ENCODE measurements at places on chromosomes 12 and 14. TPM values are rescaled to one million over a fixed set of nuclear protein-coding genes. Genes with fewer than 3 reads are reported as not detected.

- H3K4me1 ChIP-seq = no peaks in the 10 kb centered on the region
- no peak for DNase-seq
- peaks cover 90% of the 10 kb centered on the region for H3K36me3 ChIP-seq
These were observed 8.1 kb downstream of the PRKAB1 start for GRCh38 chr12:119676022-119676421.

DNA sequence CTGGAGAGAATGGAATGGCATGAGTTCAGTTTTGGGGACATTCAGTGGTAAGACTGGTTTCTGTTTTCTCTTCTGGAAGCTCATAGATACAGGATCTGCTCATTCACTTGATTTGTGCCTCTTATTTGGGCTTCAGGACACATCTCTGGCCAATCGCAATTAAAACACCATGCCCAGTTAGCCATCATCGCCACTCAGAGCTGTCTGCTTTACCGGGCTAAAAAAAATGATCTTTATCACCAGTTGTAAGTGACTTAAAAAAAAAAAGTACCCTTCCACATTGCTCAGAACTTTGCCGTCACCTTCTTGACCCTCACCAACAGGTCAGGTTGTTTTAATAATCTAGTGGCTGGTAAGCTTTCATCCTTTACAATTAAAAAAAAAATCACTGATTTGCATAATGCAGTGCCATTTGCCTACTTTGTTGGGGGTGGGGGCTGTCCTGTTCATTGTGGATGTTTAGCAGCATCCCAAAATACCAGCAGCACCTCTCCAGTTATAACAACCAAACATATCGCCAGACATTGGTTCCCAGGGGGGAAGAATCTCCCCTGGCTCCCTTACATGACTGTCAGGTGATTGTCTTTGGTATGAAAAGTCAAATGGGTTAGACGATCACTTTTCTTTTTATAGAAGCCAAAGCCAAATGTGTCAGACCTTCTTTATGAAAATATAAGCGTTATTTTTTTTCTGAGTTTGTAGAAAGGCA is 150.1 kb downstream of the PRKCH start:
- peaks cover 10% of the 10 kb centered on the region for H3K4me1 ChIP-seq
- no peak overlapping the region for H3K4me3 ChIP-seq
- H3K36me3 ChIP-seq = no peaks in the 10 kb centered on the region
- no peaks in the 10 kb centered on the region for H3K27me3 ChIP-seq
- no peak overlapping the region for H3K27ac ChIP-seq
- no peak for DNase-seq

GRCh38 chr12:110244372-110244771 is 36.7 kb upstream of the ATP2A2 start:
- H3K27ac ChIP-seq = no peak overlapping the region
- DNase-seq = no peak
- H3K27me3 ChIP-seq = no peaks in the 10 kb centered on the region

GRCh38 chr14:22886500-22887259 is 3.7 kb downstream of the REM2 start:
- peaks cover 3% of the 10 kb centered on the region for H3K27me3 ChIP-seq
- H3K4me1 ChIP-seq = no peaks in the 10 kb centered on the region
- no peaks in the 10 kb centered on the region for H3K36me3 ChIP-seq
- peak; percentile 92 for DNase-seq

- H3K4me3 ChIP-seq = no peak overlapping the region
- no peak for DNase-seq
- H3K27me3 ChIP-seq = no peaks in the 10 kb centered on the region
- no peak overlapping the region for H3K27ac ChIP-seq
These were observed 427.5 kb downstream of the SNAPC1 start for GRCh38 chr14:62189698-62190097.

DNA sequence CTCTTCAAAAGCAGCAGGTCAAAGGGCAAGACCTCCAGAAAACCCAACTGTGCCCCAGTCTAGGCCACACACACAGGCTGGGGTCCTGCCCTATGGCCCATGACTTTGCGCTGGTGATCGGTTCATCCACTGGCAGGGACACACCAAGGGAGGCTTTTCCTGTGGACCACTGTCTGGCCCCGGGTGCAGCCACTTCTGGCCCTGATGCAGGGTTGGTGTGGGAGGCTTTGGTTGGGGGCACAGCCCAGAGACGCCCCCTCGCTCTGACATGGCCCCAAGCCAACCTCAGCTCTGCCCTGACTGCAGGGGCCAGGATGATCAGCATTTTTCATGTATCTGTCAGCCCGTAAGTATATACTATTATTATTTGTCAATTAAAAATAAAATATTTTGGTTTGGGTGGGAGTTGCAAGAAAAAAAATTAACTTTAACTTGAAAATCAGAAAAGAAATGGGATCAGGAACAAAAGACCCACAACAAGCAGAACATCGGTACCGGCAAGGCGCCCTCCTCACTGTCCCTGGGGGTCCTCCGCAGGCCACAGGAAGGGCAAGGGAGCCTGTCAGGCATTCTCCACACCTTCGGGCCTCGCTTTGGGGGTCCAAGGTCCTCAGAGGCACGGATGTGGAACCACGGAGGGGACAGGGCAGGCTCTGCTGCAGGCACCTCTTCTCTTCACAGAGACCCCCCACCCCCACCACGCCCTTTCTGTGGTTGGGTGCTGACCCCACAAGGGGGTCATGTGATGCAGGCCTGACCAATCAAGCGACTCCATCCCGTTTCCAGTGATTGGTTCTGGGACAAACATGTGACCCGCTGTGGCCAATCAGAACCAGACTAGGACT is 181.5 kb upstream of the SFSWAP start:
- DNase-seq = no peak
- H3K4me1 ChIP-seq = no peaks in the 10 kb centered on the region
- H3K4me3 ChIP-seq = no peak overlapping the region
- H3K27me3 ChIP-seq = no peaks in the 10 kb centered on the region
- H3K36me3 ChIP-seq = no peaks in the 10 kb centered on the region

DNA sequence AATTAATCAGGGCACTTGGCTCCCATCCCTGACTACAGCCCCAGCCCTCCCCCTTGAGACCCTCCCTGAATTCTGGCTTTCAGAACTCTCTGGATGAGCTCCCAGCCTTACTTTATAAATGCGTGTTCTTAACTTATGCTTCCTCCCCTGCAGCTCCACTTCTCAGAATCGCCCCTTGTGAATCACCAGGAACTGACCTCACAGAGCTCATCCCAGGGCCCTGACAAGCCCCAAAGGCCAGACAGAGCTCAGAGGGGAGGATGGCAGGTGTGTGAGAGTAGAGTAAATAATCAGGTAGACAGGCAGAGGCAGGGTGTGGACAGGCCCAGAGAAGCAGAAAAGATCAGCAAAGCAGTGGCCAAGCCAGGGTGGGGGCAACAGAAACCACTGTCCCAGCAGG is 68.2 kb upstream of the FOXN3 start:
- no peak overlapping the region for H3K4me3 ChIP-seq
- no peak for DNase-seq
- no peak overlapping the region for H3K27ac ChIP-seq
- H3K36me3 ChIP-seq = peaks cover 6% of the 10 kb centered on the region
- H3K27me3 ChIP-seq = no peaks in the 10 kb centered on the region

DNA sequence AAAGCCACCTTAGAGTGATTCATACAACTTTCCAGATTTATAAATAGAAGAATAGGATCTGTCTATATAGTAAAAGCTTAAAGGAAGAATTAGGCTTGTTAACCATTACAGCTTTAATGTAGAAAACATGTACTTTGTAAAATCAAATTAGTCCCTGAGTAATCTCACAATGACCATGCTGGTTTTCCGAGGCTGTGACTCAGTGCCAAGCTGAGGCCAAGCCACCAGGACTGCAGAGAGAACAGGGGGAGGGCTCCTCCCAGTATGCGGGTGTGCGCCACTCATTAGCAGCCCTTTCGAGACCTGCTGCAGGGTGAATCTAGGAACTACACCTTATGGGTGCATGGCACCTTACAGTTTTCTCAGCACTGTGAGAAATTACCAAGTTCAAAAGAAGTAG is 167.0 kb downstream of the EFCAB11 start:
- H3K36me3 ChIP-seq = no peaks in the 10 kb centered on the region
- H3K4me3 ChIP-seq = no peak overlapping the region
- no peak for DNase-seq

GRCh38 chr12:13566292-13566691 is 369.8 kb downstream of the EMP1 start:
- no peak for DNase-seq
- H3K27ac ChIP-seq = no peak overlapping the region

DNA sequence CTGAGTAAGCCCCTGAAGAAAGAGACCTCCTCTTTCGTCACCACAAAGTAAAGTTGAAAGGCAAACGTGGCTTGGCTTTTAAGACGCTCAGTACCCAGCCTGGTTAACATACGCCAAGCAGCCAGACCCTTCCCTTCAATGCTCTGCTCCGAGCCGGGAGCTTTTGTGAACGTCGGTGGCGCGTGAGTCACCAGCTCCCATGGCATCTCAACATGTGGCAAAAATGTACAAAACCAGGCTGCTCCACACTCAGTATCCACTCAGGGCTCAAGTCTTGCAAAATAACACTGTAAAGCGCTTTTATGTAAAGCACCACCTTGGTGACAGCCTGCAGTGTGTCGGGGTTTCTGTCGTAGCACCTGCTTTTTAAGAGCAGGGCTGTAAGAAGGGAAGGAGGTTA is 89.0 kb downstream of the SETD3 start:
- no peak overlapping the region for H3K4me3 ChIP-seq
- H3K27ac ChIP-seq = no peak overlapping the region
- H3K36me3 ChIP-seq = no peaks in the 10 kb centered on the region
- no peak for DNase-seq
- H3K4me1 ChIP-seq = peaks cover 3% of the 10 kb centered on the region
- no peaks in the 10 kb centered on the region for H3K27me3 ChIP-seq

- no peak overlapping the region for H3K4me3 ChIP-seq
- H3K4me1 ChIP-seq = no peaks in the 10 kb centered on the region
- DNase-seq = no peak
- no peaks in the 10 kb centered on the region for H3K36me3 ChIP-seq
- H3K27ac ChIP-seq = no peak overlapping the region
- H3K27me3 ChIP-seq = no peaks in the 10 kb centered on the region
These were observed 135.3 kb upstream of the SOX5 start for GRCh38 chr12:24084800-24085199.

DNA sequence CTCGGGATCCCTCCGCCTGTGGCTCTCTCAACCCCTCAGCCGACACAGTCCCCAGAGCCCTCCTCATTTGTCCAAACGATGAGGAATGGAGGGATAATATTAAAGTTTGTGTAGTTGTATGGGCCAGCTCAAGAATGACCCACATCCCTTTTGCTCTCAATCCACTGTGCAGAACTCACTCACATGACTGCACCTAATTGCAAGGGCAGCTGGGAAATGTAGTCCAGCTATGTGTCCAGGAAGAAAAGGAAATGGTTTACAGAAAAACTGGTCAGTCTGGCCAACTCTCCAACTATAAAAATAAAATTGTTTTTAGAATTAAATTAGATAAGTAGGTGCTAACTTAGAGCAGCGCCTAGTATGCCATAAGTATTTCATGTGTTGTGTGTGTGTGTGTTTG is 66.6 kb downstream of the GALNT8 start:
- no peak for DNase-seq
- peaks cover 5% of the 10 kb centered on the region for H3K36me3 ChIP-seq
- H3K27me3 ChIP-seq = no peaks in the 10 kb centered on the region
- H3K4me1 ChIP-seq = no peaks in the 10 kb centered on the region

DNA sequence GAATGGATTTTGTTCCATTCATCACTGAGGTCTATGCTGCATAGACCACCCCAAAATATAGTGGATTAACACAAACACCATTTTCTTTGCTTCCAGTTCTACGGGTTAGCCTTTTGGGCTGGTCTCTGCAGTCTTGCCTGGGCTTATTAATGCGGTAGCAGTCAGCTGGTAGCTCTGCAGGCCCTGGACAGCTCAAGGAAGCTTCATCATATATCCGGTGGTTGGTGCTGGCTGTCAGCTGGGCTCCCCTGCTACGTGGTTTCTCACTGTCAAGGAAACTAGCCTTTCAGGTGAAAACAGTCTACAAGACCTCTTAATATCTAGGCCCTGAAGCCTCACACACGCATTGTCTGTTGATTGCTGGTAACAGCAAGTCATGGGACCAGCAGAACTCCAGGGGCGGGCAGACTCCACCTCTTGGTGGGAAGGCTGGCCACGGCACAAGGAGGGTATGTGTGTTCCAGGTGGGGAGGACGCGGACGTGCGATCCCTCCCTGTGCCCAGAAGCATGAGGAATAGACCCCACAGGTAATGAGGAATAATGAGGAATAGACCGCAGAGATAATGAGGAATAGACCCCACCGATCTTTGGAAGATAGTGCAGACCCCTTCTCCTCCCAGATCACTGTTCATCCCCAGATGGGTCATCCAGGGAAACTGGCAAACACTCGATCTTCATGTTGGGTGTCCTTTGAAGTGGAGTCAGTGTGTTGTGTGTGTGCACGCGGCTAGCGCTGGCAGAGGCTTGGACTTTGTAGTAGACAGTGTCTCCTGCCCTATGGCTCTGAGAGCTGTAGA is 13.3 kb downstream of the TSPAN9 start:
- H3K27me3 ChIP-seq = no peaks in the 10 kb centered on the region
- no peak overlapping the region for H3K27ac ChIP-seq
- H3K4me3 ChIP-seq = no peak overlapping the region
- H3K4me1 ChIP-seq = no peaks in the 10 kb centered on the region

DNA sequence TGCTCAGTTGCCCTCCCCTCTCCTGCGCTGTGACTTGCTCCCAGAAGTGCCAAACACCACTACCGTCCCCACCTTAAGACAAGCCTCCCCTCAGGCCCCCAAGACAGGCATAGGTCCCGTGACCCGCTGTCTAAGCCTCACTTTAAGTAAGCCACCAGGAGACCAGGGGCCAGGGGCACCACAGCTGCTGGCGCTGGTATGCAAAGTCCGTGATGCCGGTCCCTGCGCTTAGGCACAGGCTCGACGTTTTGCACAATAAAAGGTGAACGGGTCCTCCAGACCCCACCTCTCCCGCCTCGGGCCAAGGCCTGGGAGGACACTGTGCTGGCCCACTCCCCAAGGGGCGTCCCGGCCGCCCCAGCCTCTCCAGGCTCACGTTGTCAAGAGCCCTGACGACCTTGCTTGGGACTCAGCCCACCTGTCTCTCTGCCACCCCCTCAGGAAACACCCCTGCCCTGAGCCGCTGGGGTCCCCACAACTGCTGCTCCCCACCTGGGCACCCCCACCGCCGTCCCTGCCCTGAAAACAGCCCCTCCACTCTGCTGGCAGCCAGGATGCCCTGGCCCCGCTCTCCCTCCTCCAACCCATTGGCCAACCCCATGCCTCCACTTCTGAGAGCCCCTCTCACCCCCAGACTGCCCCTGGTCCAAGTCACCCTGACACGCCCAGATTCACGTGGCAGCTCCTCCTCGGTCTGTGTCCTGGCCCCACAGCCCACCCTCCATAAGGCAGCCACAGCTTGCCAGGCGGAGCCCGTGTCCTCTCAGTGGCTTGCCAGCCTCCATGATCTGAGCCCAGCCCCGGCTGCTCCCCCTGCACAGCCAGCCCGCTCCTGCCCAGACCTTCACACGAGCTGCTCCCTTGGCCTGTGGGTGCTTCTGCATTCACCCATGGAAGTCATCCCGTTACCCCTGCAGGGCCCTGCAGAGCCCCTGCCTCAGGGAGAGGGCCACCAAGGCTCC is 11.9 kb downstream of the JAG2 start:
- H3K27me3 ChIP-seq = no peaks in the 10 kb centered on the region
- no peak for DNase-seq
- no peak overlapping the region for H3K27ac ChIP-seq
- no peak overlapping the region for H3K4me3 ChIP-seq
- H3K36me3 ChIP-seq = no peaks in the 10 kb centered on the region
- H3K4me1 ChIP-seq = no peaks in the 10 kb centered on the region

The FGF6 gene
- not detected for total RNA-seq

The TMEM229B gene
- total RNA-seq = 0.22 TPM

The TMEM121 gene
- total RNA-seq = 1.0 TPM

The SPTB gene
- 2.3 TPM for total RNA-seq

The SOX5 gene
- 3.1 TPM for total RNA-seq

The VDR gene
- total RNA-seq = 0.70 TPM

The CRACR2A gene
- total RNA-seq = 2.0 TPM

The CLEC1B gene
- total RNA-seq = not detected

The CISTR gene
- total RNA-seq = not detected

The IKZF4 gene
- 13.9 TPM for total RNA-seq

The CCDC59 gene
- total RNA-seq = 64.2 TPM

Measured in H9 (cell line).